ENCODE measurements at places on chromosomes 7 and 10. TPM values are rescaled to one million over a fixed set of nuclear protein-coding genes. Genes with fewer than 3 reads are reported as not detected.

DNA sequence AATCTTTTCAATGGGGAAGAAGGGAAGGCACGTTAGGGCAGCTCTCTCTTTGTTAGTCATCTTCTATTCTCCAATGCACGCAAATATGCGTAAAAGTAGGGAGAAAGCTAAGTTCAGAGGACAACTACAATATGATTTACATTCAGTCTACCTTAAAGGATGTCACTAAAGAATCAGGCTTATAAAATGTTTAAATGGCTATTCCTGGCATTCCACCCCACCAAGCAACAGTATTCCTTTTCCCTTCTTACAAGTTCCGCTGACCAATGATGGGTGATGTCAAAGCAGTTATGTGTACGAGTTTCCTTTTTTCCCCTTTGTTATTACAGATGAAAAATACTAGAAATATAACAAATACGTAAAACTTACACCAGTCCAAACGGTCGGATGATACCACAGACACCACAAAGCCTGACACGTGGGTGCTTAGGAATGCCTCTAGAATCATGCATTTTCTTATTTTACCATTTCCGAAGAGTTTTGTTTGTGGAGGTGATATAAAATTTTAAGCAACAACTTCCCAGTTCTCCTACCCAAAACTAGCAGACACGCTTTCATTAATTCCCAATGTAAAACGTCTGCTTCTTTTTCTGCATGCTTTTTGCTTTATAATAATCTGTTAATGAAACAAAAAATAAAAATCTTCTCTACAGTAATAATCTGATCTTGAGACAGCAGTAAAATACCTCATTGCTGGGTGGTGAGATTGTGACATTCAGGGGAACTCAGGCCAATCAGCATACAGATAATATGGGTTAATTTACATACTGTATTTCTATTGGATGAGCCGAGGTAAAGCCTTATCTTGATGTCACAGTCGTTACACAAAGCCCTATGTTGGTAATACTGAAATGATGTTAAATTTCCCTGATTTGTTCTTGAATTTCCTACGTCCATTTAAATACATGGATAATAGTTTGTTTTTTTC, 708 bp upstream of the GPR85 start:
- peak; percentile 95 for DNase-seq

MYPN gene
- 1.7 TPM for total RNA-seq

DNA sequence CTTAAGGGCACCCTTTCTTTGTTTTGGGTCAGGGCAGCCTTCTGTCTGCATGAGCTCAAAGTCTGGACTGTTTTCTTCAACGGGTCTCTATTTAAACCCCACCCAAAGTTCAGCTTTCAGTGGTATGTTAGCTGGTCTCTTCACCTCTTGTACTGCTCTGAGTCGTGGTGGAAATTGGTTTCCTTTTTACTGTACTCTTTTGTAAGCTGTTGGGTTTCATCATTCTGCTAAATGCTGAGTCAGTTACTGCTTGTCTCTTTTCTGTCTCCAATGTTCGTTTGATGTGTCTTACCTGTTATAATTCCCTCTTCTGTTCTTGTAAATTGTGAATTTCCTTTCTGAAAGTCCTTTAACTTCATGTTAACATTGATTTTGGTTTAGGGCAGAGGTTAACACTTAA, 64.1 kb upstream of the MALRD1 start:
- DNase-seq, result peak; percentile 14

GRCh38 chr7:1672851-1673486, 2.9 kb downstream of the ELFN1 start:
- DNase-seq, result no peak

Data from fibroblast of the aortic adventitia (primary cell).